ENCODE measurements at places on chromosomes 2 and 18.

DNA sequence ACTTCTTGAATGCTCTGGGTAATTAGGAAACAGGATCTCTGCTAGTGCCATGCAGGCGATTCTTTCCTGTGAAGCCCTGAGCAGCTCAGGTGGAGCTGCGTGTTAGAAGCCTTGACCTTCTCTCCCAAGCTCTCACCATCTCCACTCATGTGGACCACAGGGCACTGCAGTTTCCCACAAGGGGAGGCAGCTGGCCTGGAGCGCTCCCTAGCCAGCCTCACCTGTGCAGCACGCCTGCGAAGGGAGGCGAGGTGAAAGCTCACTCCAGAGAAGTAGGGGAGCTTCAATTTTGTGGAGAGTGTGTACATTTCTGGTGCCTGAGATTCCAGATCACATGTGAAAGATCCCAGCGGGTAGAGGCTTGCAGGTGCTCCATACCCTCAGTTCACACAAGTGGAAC, 11.1 kb upstream of the HES6 start:
- no peak for DNase-seq

DNA sequence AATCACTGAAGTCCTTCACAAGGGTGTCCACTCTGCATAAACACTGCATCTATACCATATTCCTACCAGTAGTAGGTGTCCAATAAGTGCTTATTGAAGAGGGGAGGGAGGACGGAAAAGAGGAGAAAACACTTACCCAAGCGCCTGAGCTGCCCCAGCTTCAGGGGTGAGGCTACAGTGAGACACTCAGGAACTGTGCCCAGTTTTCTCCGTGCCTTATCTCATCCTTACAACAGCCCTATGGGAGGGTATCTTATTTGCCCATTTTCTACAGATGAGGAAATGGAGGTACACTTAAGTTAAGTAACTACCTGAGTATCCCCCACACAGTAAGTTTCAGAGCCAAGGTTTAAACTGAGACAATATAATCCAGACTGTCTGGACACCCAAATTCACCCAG, 41.5 kb downstream of the RNF152 start:
- DNase-seq = no peak

DNA sequence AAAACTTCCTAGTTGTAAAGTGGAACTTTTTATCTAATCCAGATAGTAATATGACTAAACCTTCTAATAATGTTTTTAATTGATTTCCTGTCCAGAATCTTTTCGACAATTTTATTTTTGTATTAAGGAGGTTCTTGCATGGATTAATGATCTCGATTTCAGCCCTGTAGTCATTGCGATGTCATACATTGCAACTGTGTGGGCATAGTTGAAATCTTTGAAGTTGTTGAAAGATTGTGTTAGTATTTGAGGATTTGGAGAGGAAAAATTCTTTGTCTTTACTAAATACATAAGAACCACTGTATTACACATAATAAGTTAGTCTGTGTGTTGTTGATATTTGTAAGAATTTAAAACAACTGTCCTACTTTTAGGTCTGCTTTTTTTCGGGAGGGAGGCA, 31.1 kb downstream of the ACSL3 start:
- DNase-seq = no peak

DNA sequence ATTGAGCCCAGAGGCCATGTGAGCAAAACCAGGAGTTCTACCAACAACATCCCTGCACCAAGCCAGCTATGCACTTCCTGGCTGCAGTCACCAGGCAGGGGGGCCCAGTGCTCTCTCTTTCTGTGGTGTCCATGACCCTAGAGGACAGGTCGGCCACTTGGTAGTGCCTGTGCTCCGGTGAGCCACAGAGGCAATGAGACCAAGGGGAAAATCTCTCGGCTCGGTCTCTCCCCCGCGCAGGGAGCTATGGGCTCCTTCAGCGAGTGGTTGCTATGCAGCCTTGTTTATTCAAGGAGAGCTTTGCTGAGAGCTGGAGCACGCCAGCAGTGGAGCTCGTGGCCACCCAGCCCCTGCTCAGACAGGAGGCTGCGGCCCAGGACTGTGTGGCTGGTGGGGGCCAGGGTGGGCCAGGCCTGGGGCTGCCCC, at the start of gene TOGARAM2:
Gene TOGARAM2, plus strand, starts transcription at position 283 of the 426 bp plus-strand sequence. CDS start 13,537 bp downstream, outside the sequence.
- no peak for DNase-seq

GRCh38 chr2:604385-604784, 72.8 kb downstream of the TMEM18 start:
- DNase-seq = no peak

DNA sequence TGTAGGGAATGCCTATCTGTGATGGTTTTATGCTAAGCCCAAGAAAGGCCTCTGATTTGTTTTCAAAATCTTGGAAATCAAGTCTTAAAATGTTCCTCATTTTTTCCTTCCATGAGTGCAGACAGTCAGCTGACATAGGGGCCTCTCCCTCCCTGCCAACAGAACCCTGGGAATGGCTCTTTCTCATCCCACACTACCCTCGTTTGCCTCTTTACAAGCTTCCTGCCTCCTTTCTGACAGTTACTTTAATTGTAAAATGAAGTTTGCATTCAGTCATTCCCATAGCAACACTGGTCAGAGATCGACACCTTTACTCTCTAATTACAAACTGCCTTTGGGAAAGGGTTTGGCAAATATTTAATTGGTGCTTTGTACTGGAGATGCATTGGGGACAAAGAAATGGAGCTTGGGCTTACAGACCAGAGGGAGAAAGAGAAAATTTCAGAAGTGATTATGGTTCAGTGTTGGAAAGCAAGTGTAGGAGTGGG, 25.4 kb downstream of the KIF5C start:
- DNase-seq = no peak

DNA sequence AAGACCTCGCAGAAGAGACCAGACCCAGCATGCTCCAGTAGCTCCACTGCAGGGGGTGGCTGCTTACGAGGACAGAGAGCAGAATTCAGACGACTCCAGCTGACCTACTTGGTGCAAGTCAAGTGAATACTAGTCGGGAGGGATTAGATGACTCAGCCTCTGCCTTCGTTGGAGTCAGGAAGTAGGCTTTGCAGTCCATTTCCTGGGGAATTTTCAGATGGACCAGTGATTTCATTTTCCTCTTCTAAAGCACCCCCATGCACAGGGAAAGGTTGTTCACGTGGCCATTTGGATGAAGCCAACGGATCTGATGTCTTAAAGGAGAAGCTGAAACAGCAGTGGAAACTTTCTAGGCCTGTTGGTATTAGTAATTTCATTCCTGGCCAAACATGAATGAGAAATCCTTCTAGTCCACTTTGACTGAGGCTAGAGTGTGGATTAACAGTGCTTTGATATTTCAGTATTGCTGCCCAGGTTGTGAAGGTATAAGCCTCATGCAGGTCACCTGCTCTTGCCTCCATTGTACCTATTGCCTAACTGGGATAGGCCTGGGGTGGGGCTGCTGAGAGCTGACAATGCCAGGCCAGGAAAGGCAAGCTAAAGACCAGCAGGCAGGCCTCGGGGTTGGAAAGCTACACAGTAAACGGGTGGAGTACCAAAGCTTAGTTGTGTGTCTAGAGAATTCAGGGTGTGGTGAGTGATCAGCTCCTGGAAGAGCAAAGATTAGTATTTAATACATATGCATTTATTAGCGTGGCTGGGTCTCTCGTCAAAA, 117.6 kb upstream of the FOSL2 start:
- DNase-seq = no peak

DNA sequence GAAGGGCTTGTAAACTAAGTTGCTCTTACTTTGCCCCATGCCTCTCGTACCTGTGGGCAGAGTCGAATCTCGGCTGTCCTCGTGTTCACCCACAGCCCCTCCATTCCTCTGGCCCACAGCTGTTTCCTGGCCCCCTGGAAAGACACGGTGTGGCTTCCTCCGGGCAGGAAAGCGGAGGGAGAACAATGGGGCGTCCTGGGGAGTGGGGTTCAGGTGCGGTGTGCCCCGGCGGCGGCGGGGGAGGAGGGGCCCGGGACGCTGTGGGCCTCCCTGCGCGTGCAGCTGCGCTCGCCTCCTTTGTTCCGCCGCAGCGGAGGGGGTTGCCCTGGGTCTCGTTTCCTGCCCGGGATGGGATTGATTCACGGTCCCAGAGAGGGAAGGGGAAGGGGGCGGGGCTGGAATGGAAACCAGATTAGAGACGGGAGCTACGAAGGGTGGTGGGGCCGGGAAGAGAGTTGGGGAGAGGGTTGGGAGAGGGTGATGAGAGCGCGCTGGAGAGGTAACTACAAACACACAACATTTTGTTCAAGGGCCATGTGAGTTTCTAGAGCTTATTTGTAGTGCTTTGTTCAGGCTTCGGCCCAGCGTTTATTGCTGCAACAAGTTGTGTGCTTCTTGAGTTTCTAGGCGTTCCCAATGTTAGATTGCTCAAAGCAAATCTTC, 796 bp downstream of the MYO1B start:
- no peak for DNase-seq

DNA sequence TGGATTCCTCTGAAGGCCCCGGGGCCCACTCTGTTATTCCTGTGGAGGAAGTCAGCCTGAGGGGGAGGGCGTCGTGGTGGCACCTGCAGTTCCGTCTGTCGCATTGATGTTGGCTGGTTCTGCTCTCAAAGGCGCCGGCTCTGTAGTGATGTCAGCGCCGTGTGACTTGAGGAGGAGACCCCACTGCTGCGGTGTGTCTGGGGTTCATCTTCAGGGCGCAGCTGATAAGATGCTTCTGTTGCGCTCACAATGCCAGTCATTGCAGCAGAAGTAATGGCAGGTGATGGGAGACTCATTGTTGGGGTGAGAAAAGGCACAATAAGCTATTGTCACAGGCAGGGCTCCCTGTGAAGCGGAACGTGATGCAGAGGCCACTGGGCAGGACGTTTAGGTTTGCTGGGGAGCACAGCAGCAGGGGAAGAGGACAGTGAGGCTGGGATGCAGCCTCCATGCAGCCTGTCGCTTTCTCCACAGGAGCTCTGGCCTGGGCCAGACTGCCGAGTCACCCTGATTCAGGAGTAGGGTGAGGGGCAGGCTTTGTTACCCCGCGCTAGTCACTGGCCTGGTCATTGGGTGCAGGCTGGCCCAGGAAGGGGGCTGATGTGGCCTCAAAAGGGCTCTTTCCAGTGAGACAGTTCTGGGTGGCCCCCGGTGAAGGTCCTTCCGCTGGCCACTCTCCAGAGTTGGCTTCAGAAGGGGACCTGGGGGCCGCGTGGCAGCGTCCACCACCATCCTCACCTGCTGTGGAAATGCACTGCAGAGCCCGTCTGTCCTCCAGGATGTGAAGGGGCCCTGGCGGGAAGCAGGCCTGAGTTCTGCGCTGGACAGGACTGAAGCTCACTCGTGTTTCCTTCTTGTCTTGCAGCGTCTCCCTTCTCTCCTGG, 42.9 kb downstream of the SH3BP4 start:
- no peak for DNase-seq

- DNase-seq = no peak
These were observed 12.2 kb downstream of the EML6 start for GRCh38 chr2:54735636-54736035.

DNA sequence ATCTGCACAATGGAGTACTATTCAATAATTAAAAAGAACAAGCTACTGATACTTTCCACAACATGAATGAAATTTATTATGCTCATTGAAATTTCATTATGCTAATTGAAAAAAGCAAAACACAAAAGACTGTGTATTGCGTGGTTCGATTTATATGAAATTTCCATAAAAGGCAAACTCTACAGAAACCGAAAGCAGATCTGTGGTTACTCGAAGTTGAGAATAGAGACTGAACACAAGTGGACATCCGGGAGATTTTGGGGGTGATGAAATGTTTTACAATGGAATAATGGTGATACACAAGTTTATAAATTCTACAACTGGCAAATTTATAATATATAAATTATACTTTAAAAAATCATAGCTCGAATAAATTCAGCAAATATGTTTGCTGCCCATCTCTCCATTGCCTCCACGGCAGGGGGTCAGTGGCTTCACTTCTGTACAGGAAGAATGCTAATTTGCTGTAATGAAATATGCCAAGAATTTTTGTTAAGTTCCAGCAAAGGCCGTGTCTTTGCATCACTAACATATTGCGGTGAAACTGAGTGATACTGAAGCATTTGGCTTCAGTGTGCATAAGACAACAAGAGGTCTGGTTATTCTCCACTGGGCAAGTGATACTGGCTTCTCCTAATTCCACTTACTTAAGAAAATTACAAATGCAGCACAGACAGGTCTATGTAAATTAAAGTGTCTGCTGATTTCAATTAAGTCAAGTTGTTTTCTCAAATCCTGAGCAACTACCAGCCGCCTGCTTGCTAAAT, 96.7 kb downstream of the TMEM163 start:
- no peak for DNase-seq

DNA sequence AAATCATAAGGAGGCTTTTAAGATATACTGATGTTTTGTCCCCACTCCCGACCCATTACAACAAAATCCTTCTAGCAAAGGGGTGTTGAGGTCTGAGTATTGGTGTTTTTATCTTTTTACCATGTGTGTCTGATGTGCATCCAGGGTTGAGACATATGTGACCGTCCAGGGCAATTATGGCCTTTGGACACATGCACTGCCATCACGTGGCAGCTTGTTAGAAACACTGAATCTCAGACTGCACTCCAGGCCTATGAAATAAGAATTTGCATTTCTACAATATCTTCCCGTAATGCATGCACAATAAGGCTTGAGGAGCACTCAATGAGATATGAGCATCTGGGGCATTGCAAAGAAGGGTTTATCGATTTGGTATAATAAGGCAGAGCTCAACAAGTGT, 235.1 kb upstream of the ZNF804A start:
- DNase-seq = no peak

GRCh38 chr2:212145121-212145520, 393.5 kb downstream of the ERBB4 start:
- no peak for DNase-seq

DNA sequence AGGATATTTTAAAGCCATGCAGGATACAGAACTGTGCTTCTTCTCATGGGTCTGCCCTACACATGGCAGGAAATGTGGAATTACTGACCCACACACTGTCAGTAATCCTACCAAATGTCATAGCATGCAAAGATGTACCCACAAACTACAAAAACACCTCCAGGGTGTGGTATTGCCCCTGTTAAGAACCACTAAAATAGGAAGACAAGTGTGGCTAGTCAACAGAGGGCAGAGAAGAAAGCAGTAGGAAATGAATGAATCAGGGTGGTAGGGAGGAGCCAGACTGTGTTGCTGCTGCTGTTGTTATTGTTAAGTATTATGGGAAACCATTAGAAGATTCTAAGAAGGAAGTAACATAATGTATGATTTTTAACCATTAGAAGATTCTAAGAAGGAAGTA, 556.7 kb upstream of the ACVR2A start:
- DNase-seq = no peak

- no peak for DNase-seq
These were observed 96.7 kb upstream of the LMAN1 start for GRCh38 chr18:59455728-59456276.

DNA sequence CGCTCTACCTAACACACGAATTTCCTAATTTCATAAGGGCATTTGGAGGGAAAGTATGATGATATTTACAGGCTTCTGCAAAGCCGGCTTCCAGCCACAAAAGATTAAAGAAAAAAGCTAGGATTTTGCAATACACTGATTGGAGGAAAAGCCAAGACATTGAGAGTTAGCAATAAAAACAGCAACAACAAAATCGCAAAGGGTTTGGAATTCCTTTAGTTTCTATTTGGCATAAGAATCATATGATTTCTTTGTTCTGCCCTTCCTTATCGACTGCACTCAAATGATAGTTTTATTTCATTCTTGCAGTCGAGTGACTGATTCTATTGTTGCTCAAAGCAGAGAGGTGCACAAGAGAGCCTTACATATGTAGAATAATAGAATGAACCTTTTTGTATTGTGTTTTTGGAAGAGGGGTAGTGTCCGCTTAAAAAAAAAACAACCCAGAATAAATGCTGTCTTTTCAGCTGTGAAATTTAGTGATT, 3.9 kb upstream of the ZNF532 start:
- no peak for DNase-seq

- DNase-seq = no peak
These were observed 112.9 kb downstream of the LTBP1 start for GRCh38 chr2:33059471-33060156.

Measured in activated naive CD4-positive, alpha-beta T cell (primary cell).